ENCODE measurements at places on chromosomes 6 and 20.

DNA sequence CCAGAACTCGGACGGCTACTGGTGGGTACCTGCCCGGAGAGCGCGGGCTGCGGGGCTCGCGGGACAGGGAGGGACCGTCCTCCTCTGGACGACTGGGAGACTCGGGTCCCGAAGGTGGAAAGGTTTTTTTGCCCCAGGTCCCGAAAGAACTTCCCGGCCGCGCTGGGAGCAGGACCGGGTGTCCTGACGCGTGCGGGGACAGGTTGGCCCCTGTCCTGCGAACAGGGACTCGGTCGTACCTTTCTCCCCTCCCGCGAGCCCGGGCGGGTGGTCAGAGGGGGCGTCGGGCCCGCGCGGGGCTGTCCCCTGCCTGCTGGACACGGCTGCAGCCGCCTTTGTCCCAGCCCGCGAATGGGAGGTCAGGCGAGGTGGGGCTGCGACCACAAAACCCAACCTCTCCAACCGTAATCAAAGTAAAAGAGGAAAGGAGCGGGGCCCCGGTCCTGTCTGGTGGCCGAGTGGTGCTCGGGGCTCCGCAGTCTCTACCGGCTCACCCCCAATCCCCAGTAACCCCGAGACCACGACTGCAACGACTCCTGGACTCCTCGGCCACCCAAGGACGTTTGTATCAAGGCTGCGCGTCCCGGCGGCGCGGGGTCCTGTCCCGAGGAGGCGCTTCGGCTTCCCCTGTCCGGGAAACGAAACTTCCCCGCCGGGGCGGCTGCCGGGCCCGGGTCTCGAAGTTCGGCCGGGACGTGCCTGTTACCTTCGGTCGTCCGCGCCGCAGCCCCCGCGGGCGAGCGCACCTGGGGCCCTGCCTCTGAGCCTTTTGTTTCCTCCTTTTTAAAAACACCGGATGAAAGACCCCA is 798 bp downstream of the DSP start:
- no peak for DNase-seq

DNA sequence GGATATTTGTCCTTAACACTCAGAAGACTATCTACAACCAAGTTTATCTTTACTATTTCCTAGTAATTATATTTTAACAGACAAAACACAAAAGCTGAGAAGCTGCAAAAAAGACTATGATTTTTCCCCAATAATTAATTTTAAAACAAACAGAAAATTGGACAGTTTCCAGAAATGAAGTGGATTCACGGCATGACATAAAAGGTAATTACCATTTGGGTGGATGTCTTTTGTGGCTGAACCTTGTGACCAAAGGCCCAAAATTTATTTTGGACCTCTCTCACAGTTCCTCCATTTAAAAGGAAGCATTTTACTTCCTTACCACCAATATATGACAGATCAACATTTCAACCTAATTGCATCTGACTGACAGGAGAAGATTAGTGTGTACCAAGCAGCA is 90.2 kb downstream of the GMDS start:
- DNase-seq: no peak

DNA sequence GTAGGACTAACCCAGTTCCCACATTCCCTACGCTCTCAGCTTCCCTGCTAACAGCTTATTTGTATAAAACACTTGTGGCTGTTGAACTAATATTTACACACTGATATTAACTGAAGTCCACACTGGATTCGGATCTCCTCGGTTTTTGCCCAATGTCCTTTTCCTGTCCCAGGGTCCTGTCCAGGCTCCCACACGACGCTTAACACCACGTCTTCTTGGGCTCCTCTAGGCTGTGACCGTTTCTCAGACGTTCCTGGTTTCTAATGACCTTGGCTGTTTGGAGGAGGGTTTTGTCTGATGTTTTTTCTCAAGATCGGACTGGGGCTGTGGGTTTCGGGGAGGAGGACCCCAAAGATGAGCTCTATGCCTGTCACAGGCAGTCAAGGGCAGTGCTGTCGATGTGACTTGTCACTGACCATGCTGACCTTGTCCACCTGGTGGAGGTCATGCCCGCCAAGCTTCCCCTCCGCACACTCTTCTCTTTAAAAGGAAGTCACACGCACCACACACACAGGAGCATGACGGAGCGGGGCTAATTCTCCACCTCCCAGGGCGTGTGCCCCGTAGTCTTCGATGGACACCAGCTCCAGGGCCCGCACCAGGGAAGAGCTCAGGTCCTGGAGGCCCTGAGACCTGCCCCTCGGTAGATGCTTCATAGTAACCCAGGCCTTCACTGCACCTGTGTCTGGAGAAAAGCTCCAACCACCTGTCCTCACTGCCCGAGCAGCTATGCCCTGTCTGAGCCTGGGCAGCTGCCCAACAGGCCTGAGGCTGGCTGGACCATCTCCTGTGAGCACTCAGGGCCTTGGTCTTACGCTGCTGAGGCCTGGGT is 72.0 kb downstream of the TTLL2 start:
- DNase-seq: no peak

GRCh38 chr6:78810698-78811097 is 56.7 kb upstream of the IRAK1BP1 start:
- DNase-seq: no peak

GRCh38 chr20:61646453-61646852 is 394.4 kb downstream of the CDH4 start:
- no peak for DNase-seq

GRCh38 chr20:20276811-20277530 is 90.9 kb upstream of the INSM1 start:
- no peak for DNase-seq

DNA sequence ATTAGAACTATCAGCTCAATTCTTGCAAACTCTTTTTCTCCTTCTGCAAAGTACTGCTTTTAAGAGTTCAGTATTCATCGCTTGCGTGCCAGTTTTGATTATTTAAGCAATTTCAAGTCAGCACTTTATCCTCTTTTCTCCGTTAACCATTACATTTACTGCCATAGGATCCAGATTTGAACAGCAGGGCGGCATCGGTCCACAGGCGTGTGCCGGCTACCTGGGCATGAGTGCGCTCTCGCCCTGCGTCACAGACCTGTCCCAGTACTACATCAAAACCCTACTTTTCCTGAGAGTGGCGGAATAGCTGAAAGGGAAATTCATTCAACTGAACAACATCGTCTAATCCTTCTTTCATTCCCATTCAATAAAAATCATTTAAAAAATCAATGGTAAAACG is 53.4 kb downstream of the MYLK4 start:
- DNase-seq: no peak

DNA sequence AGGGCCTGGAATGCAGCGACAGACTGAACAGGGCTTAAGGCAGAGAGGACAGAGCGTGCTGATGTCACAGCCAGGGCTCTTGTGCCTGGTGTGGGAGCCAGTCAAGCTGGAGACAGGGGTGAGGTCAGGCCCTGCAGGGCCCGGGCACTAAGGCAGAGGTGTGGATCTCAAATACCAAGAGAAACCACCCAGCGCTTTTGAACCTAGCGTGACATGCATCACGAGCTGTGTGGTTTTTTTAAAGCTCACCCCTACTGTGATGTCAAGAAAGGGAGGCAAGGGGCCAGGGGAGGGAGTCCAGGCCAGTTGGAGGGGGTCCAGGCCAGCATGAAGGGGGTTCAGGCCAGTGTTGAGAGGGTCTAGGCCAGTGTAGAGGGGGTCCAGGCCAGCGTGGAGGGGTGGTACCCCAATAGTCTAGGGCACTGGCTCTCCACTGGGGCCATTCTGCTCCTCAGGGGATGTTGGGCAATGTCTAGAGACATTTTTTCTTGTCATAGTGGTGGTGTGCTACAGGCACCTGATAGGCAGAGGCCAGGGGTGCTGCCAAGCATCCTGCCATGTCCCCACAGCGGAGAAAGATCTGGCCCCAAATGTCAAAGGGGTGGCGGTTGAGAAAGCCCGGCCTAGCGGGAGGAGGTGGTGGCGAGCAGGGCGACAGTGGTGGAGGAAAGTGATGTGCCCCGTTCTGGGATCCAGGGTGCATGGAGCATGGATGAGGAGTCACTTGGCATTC is 42.6 kb downstream of the RBM38 start:
- DNase-seq: no peak

DNA sequence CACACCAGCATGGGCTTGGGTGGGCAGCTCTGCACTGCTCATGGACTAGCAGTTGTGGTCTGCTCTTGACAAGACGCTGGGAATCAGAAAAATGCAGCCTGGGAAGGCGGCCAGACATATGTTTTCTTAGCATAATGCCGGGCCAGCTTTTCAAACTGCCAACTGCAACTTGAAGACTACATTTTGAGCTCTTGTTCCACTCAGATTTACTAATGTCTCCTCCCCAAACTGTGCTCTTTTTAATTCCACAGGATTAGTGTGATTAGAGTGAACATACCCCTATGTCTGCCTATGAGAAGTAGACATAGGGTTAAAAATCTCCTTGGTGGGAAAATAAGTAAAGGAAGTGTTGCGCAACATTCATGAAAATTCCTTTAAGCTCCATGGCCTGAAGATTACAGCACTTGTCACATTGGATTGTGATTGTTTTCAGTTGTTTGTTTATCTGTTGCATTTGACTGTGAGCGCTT is 5.3 kb upstream of the FNDC1 start:
- no peak for DNase-seq

DNA sequence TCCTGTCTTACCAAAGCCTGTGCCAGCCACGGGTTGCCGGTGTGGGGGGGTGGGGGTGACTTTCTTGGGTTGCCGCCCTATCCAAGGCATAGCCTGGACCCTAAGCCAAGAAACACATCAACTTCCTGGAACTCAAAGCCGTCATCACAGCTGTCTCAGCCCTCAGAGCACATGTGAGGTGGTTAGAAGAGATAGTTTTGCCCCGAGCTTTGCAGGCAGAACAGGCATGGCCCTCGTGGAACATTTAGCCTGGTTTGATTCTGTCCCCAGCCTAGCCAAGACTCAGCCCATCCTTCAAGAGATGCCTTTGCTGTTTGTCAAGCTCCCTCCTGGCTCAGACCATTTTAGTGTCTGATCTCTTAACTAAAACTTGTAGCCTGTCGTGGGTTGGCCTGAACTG is 64.9 kb downstream of the RREB1 start:
- DNase-seq: no peak

GRCh38 chr6:105968603-105969333 is 117.4 kb upstream of the PRDM1 start:
- no peak for DNase-seq

DNA sequence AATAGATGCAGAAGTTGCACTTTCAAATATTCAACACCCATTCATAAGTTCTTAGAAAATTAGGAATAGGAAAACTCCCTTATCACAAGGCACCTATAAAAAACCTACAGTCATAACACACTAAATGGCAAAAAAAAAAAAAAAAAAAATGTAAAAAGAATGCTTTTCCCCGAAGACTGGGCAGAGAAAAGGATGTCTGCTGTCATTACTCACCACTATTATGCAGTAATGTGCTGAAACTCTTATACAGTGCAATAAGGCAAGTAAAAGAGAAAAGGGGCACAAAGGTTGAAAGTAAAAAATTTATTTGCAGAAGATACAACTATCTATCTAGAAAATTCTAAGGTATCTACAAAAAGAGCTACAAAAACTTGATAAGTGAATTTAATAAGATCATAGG is 607.8 kb upstream of the ARID1B start:
- no peak for DNase-seq

DNA sequence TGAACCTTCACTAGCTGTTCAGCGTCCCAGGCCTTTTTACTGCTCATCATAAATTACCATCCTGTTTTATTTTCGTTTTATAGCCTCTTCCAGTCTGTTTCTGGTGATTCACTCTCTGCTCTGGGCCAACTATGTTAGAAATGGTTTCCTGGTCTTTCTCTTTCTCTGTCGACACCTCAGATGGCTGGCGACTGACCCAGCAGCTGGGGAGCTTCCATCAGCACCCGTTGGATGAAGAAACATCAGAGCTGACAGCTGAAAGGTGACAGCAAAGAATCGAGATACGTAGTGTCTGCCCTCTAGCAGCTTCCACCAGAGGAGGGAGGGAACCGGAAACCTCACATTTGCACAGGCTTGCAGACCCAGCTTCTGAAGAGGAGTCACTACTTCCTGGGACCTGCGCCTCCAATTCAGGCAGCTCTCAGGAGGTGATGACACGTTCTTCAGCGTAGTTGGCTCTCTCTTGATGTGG is 82.9 kb upstream of the MLN start:
- DNase-seq: no peak

DNA sequence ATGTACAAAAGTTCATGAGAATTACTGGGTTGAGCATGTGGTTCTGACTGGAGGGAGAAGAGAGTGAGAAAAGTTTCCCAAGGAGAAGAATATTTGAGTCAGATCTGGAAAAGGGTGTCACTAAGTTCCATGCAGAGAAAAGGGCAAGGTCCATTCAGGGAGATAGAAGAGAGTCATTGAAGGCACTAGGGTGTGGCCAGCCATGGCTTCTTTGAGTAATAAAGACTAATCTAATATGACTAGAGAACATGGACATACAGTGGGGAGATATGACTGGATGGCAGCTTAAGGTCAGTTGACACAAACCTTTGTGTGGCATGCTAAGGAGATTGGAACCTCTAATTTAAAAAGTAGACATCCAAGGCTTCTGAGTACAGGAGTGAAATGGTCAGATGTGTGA is 10.7 kb upstream of the SLC17A4 start:
- DNase-seq: no peak

DNA sequence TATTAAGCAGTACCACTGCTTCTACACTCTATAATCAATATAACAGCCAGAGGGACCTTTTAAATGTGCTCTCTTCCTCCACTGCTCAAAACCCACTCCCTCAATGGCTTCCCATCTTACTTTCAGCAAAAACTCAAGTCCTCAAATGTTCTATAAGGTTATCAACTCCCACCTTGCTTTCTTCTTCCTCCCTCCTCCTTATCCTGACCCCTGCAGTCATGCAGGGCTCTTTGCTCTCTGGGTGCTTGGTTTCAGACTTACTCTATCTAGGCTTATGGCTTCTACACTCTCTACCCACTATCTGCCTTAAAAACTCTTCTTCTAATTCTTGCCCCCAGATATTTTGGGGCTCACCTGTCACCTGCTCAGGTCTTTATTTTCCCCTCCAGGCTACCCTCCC is 5.3 kb downstream of the ARHGAP18 start:
- no peak for DNase-seq

DNA sequence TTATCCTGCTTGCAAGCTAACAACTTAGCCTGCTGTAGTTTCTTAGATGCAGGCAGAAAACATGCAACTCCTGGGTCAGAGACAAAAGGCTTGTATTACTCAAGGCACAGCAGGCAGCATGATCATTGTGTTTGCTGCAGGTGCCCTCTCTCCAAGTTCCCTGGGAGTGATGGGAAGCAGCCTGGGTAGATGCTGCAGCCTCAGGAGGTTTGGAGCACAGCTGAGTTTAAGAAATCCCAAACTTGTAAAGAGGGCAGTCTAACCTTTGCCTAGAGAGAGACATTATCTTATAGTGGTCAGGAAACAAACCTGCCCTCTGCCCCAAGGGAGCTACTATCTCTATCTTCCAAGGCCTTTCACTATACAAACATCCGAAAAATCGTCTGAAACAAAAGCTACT is 61.1 kb downstream of the PFDN4 start:
- DNase-seq: no peak

DNA sequence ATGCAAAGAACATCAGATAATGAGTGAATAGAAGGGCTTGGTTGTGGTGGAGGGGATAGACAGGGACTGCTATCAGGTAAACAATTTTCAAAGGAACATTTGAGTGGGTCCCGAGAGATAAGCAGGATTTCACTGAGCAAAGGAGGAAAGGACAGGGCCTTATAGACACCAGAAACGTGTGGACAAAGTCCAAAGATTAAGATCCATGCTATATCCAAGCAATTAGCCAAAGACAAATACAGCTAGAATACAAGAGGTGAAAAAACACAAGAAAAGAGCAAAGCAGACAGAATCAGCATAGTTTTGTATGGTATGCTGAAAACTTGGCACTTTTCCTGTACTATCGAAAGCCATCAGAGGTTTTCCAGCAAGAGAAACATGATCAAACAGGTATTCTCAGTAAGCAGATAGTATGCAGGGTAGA is 59.8 kb downstream of the CDK19 start:
- no peak for DNase-seq
